ENCODE measurements at places on chromosomes 7 and 10.

- no peak for DNase-seq
Observed at GRCh38 chr10:451021-451471, 238.4 kb downstream of the DIP2C start.

DNA sequence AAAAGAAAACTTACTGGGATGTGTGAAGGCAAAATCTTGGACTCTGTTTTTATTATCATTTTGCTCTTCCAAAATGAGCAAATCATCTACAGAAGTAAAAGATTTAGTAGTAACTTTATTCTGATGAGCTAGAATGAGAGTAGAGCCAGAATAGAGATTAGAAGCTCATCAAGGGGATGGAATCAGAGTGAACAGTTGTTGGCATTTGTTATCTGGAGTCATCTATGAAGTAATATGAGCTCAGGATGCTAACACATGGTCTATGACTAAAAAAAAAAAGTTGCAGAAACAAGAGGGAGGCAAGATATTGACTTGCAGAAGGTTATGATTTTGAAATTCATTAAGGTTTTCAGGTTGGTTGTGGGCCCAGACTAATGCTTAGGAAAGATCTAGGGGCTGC lies 409.1 kb upstream of the ETV1 start:
- no peak for DNase-seq

GRCh38 chr10:23230582-23230981 lies 38.5 kb downstream of the PTF1A start:
- DNase-seq = no peak

GRCh38 chr10:6363511-6363910 lies 160.8 kb downstream of the PFKFB3 start:
- DNase-seq = no peak

GRCh38 chr7:41446606-41447449 lies 256.1 kb downstream of the INHBA start:
- DNase-seq = no peak

DNA sequence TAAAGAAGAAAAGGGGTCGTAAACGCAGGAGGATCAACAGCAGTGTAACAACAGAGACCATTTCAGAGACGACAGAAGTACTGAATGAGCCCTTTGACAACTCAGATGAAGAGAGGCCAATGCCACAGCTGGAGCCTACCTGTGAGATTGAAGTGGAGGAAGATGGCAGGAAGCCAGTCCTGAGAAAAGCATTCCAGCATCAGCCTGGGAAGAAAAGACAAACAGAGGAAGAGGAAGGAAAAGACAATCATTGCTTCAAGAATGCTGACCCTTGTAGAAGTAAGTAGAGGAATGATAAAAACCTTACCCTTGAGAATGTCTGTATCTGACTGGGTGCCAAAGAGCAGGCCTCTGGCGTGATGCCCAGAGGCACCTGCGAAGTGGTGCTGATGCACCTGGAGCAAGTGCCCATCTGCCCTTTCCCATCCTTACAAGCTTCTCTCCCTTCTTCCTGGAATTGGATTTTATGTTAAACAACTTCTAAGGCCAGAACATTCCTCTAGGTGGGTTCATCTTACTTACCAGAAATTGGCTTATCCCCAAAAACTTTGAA lies 86.4 kb upstream of the SAMD8 start:
- DNase-seq = no peak

- DNase-seq = no peak
Observed at GRCh38 chr7:150663802-150664494, 21.6 kb upstream of the GIMAP2 start.

- DNase-seq = no peak
Observed at GRCh38 chr7:38222481-38223096, 44.5 kb downstream of the STARD3NL start.

- DNase-seq = no peak
Observed at GRCh38 chr10:93566435-93567276, at the start of gene FFAR4. FFAR4 (plus strand) TSS chr10:93566665; CDS start chr10:93566721, 56 bp downstream.

- DNase-seq = no peak
Observed at GRCh38 chr7:98323597-98324322, 42.3 kb downstream of the BRI3 start.
